Activated naive CD4-positive, alpha-beta T cell treated with Interleukin-2 at 50 U/mL for 16 hours (primary cell): ENCODE measurements at places on chromosomes 3 and 15.

DNA sequence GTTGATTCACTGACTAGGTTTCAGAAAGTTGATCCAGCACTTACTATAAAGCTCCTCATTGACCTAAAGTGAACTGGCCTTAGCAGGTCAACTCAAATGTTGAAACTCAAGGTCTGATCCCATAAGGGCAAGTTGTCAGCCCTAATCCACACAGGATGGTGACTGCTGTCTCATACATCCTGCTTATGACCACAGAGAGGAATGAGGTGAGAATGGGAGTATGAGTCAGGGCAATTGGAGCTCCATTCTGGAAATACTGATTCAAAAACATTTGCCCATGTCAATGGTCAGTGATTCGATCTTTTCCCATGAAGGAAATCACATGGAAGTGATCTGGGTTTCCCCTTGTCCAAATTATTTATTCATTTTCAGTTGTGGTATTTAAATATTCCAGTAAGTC lies 78.7 kb downstream of the ZNF385D start:
- no peak for DNase-seq

DNA sequence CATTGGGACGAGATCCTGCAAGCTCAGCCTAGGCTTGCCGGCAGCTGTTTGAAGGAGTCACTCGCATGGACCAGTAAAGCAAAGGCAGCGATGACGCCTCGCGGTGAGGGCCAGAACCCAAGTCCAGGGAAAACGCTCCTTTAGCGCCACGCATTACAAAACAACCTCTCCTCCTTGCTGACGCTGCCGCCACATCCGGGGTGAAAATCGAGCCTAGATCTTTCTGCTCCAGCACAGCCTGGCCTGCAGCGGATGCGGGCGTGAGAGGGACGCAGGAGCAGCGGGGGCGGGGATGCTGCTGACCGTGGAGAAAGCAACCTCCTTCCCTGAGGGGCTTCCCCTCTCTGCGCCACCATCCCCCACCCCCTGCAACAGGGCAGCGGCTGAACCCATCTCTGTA lies 46.7 kb downstream of the CASR start:
- no peak for DNase-seq

GRCh38 chr3:110106805-110107204 lies 769.5 kb upstream of the DPPA4 start:
- DNase-seq = no peak

GRCh38 chr3:63800097-63800496 lies 19.0 kb upstream of the C3orf49 start:
- DNase-seq = no peak

- DNase-seq = no peak
Measured at GRCh38 chr3:153714588-153715290, 406.5 kb upstream of the ARHGEF26 start.

DNA sequence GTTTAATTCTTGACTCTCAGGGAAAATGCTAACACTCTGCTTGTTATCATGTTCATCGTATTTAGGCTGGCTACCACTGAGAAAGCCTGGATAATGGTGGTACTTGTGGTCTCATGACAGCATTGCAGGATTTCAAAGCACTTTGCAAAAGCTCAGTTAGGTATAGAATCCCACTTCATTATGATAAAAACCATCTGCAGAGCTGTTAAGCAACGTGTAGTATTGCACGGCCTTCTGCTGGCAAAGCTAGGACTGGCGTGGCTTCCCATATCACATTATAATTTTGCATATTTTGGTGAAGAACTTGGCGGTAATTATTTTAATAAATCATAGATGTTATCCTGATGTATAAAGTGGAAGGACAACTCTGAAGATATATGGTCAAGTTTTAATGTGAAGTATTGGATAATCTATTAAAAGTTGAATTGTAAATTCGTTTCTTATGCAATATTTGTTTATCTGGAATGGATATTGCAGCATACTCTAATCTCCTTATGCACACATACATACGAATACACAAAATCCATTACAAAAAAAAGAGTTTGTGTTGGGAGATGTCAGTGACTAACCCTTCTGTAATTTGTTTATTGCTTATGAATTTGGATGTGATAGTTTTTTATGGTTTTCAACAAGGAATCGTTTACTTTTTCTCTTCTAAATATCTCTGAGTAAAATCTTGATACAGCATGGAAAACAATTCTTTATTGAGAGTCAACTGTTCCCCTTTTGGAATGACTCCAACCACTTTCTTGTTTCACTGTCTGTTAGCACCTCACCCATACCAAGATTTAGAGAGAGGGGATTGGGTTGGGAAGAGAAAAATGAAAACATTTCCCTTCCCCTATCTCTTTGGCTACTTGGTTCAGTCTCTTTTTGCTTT lies 9.2 kb downstream of the RAB8B start:
- no peak for DNase-seq

GRCh38 chr3:79461129-79461792 lies 306.5 kb downstream of the ROBO1 start:
- no peak for DNase-seq

DNA sequence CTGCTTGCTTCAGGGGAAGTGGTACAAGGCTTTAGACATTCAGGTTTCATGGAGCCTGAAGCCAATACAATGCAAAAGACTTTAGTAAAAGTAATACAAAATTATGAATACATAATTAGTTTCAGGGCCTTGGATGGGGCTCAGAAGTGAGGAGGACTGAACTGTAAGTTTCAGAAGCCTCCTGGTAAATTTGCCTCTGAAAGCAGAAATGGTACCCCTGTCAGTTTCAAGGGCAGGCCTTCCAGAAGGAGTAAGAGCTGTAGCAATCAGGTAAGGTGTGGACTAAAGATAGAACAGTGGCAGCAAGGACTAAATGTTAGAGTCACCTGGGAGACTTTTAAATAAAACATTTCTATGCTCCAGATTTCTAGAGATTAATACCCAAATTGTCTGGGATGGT lies 402.5 kb upstream of the GOLIM4 start:
- DNase-seq = no peak

DNA sequence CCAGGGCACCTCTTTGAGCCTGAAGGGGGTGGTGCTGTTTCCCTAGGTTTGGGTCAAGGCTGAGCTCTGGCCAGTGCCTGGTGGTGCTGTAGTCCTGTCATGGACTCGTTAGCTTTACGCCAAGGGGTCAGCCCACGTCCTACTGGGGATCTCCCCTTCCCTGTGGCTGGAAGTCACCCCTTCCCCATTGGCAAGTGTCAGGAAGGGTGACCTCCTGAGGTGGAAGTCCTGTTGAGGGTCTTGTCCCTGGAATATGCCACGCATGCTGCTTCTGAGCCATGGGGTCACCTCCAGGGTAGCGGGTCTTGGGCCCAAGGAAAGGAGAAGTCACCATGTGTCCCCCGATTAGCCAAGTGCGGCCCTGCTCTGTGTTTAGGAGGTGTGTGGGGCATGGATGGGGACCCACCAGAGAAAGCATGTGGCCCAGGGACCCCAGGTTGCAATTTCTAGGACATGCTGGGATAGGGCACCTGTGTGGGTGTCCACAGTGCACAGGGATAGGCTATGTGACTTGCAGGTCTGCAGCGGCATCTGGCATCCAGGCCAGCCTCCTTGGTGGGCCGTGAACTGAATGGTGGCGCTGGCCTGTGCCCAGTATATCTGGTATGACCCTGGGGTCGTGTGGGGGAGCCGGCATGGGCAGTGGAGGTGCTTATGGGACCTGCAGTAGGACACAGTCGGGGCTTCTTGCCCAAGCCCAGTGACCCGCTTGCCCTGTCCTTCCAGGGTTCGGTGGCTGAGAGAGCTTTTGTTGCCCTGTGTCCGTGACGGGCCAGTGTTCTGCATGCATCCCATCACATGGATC lies 226.7 kb downstream of the SNRPN start:
- no peak for DNase-seq

DNA sequence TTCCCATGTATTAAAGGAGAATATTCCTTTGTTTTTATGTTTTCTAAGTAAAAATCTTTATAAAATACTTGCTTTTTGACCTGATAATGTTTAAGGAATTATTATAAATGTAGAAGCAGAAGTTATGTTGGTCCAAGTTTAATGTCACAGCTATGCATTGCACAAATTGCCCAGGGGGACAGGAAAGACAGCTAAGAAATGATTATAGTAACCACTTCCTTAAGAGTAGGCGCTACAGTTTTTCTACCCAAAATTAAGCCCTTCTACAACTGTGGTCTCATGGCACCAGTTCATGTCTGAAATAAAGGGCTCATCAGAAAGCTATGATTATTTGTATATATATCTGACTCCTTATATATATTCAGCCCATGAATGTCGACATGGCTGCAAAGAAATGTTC lies 176.4 kb downstream of the GBE1 start:
- no peak for DNase-seq

DNA sequence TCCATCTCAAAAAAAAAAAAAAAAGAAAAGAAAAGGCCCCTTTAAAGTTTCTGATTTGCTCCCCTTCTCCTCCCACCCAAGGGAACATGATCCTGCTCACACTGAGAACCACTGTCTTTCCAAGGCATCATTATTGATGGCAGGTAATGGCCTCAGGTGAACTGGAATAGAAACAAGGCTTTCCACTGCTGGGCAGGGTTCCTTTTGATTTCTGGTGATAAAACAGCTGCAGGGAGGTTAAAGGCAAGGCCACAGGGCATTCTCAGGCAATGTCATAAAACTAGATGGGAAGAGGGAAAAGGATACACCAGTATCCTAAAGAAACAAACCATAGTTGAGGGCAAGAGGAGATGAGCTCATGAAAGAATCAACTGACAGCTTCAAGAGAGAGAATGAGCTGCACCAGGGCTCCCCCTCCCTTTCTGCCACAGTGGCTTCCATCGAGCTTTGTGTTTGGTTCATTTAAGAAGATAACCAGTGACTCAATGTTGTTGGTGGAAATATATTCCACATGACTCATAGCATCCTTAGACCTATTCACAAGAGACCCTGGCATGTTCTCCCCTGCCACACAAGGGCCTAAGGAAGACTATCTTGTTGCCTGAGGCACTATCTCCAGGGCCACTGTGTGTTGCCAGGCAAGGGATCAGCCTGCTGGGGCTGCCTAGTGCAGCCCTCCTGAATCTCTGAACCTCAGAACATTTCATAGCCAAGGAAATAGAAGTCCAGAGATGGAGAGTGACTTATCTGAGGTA lies 86.4 kb downstream of the WDR76 start:
- DNase-seq = no peak

DNA sequence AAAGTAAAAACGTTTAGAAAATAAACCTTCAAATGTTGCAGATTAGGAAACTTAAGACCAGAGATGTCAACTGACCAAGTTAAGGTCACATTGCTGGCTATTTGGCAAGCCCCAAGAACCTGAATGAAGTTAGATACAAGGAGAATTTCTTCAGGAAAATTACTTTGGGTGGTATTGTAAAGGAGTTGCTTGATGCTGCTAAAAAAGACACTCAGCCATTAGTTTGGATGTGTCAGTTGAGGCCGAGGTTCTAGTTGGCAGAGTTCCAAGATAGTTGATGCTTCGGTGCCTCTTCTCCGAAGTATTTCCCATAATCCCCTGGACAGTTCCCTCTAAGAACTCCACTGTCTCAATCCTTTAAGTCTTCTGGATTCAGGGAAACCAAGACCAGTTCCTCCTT lies 24.3 kb downstream of the SIAH2 start:
- DNase-seq = no peak

GRCh38 chr3:47536221-47536891 lies 22.8 kb upstream of the ELP6 start:
- DNase-seq = no peak

DNA sequence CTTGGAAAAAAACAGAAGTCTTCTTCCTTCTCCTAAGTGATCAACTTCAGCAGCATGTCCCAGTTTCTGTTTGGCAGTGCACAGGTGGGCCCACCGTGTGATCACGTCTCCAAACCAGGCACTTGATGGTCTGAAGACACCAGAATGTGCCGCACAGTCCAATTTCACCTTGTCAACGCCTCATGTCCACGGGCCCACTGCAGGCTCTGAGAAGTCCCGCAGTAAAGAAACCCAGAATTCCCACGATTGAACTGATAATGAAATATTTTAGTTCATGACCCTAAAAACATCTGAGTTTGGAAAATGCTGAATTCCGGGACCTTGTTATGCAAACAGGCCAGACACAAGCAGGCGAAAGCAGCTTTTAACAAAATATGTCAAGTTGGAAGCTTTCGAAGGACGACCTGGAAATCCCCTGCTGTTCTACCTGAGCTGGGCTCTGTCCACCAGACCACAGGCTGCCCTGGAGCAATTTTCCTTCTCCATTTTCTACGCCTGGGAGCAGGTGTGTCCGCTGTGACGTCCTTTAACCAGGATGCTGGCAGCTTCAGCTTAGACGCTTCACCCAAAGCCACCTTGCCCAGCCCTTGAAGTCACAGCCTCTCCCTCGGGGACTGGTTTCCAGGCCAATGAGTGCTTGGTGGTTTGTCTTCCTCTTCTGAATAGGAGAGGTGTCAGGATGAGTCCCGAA lies 167.8 kb upstream of the IQSEC1 start:
- no peak for DNase-seq

- DNase-seq = no peak
Measured at GRCh38 chr3:177689869-177690268, 492.6 kb upstream of the TBL1XR1 start.

DNA sequence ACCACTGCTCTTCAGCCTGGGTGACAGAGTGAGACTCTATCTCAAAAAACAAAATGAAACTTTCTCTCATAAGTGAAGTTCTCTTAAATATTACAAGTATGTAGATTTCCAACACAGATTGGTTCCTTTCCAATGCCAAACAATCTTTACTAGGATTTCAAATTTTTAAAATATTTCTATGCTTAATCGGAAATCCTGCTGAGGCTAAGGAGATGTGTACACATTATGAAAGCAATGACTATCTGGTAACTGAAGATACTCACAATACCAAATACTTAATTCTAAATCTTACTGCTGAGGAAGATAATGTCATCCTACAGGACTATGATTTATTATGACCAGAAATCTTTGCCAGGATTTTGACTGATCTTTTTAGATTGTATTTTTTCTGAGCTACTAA lies 255.6 kb upstream of the ZNF717 start:
- no peak for DNase-seq

GRCh38 chr3:29410220-29410619 lies 129.3 kb downstream of the RBMS3 start:
- DNase-seq = no peak

GRCh38 chr15:68989541-68990230 lies 24.8 kb upstream of the NOX5 start:
- no peak for DNase-seq

GRCh38 chr3:184240384-184241140 lies 8.2 kb downstream of the ALG3 start:
- no peak for DNase-seq

DNA sequence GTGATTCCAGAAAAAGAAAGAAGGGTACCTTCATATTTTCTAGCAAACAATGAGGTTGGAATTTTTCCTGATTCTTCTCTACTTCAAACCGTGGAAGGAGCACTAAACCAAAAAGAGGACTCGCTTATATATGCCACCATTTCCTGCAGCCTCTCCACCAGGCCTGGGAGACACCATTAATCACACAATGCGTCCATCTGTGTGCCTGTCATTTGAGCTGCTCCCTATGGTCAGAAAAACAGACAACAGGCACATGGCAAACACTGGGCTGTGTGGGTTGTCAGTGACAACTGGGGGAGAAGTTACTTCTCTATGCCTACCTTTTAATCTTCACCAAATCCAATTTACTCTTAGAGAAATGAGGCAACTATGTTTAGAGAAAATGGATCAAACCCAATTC lies 71.9 kb downstream of the NR2F2 start:
- DNase-seq = no peak
